ENCODE measurements at places on chromosomes 5 and 9. TPM values are rescaled to one million over a fixed set of nuclear protein-coding genes. Genes with fewer than 3 reads are reported as not detected.

- peaks cover 32% of the 10 kb centered on the region for H3K27me3 ChIP-seq
- peak; percentile 12 for DNase-seq
- H3K4me3 ChIP-seq, result no peak overlapping the region
- no peaks in the 10 kb centered on the region for H3K4me1 ChIP-seq
Observed at GRCh38 chr5:6544561-6544935, 88.3 kb downstream of the NSUN2 start.

The BTNL8 gene
- total RNA-seq, result not detected

DNA sequence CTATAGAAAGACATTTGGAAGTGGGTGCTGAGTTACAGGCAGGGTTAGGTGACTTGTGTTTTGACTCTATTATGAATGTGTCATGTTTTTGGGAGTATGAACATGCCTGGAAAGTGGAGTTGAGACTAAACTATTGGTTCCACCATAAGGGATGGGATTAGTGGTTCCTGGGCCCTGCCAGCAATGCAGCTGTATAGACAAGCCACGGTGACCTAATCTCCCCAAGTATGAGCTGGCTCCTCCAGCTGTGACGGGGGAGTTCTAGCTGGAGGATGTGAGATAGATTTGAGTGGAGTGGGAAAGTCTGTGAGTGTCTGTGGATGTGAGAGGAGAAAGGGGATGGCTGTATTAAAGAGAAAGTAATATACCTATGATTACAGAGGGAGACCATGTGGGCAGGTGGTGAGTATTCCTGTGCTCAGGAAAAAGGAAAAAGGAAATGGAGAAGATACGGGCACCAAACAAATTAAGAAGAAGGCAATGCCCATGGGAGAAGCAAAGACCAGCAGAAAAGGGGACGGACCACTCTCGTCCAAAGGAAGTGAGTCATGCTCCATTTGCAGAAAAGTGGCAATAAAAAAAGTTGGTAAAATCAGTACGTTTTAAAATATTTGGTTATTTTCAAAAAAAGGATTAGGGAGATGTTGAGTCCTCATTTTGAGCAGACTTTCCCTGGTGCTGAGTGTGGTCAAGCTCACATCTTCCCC lies 48.3 kb upstream of the ICE1 start:
- no peaks in the 10 kb centered on the region for H3K36me3 ChIP-seq
- H3K27ac ChIP-seq, result no peak overlapping the region
- H3K4me1 ChIP-seq, result no peaks in the 10 kb centered on the region
- DNase-seq, result no peak
- no peaks in the 10 kb centered on the region for H3K27me3 ChIP-seq

GRCh38 chr5:10666531-10667299 lies 94.3 kb downstream of the DAP start:
- no peak for DNase-seq
- no peaks in the 10 kb centered on the region for H3K36me3 ChIP-seq
- no peaks in the 10 kb centered on the region for H3K4me1 ChIP-seq
- H3K27ac ChIP-seq, result no peak overlapping the region
- H3K27me3 ChIP-seq, result no peaks in the 10 kb centered on the region
- no peak overlapping the region for H3K4me3 ChIP-seq

GRCh38 chr5:51664491-51665250 lies 281.4 kb downstream of the ISL1 start:
- H3K27me3 ChIP-seq, result no peaks in the 10 kb centered on the region
- no peaks in the 10 kb centered on the region for H3K36me3 ChIP-seq
- no peak overlapping the region for H3K4me3 ChIP-seq

DNA sequence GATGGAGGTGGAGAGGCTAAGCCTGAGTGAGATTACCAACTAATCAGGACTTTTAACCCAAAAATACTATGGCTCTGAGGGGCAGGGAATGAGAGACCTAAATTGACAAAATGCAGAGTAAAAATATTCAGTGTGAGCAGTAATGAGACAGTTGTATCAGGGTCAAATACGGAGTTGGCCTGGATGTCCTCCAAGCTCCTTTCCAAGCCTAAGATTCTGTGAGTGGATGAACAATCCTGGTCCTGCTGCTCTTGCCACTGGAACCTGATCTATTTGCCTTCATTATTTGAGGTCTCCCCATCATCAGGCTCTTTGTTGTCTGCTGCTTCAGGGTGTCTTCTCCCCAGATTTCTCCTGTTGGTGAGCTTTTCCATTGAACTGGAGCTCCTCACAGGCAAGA lies 1.1 kb downstream of the PDCD1LG2 start:
- H3K27ac ChIP-seq, result no peak overlapping the region
- no peaks in the 10 kb centered on the region for H3K36me3 ChIP-seq
- no peaks in the 10 kb centered on the region for H3K4me1 ChIP-seq
- no peak for DNase-seq
- no peaks in the 10 kb centered on the region for H3K27me3 ChIP-seq

GRCh38 chr5:137613554-137614265 lies 114.6 kb upstream of the SPOCK1 start:
- H3K36me3 ChIP-seq, result no peaks in the 10 kb centered on the region
- DNase-seq, result peak; percentile 36
- H3K27ac ChIP-seq, result no peak overlapping the region
- H3K4me1 ChIP-seq, result no peaks in the 10 kb centered on the region

The LHX3 gene
- not detected for total RNA-seq

GRCh38 chr5:96614110-96614691 lies 48.0 kb upstream of the CAST start:
- H3K27ac ChIP-seq, result no peak overlapping the region
- peaks cover 16% of the 10 kb centered on the region for H3K27me3 ChIP-seq
- no peak overlapping the region for H3K4me3 ChIP-seq
- H3K4me1 ChIP-seq, result no peaks in the 10 kb centered on the region

Data from endodermal cell (in vitro differentiated cells).